ENCODE measurements at places on chromosomes 7 and 10. TPM values are rescaled to one million over a fixed set of nuclear protein-coding genes. Genes with fewer than 3 reads are reported as not detected.

MMP21 gene
- polyA plus RNA-seq, result 0.18 TPM

PHKG1 gene
- 2.1 TPM for polyA plus RNA-seq

OR2A7 gene
- polyA plus RNA-seq, result 3.6 TPM

GRCh38 chr10:44478040-44478439 lies 93.1 kb upstream of the CXCL12 start:
- H3K4me3 ChIP-seq, result no peak overlapping the region
- H3K27me3 ChIP-seq, result no peaks in the 10 kb centered on the region
- no peaks in the 10 kb centered on the region for H3K4me1 ChIP-seq
- H3K36me3 ChIP-seq, result no peaks in the 10 kb centered on the region
- DNase-seq, result no peak
- H3K27ac ChIP-seq, result no peak overlapping the region

- no peaks in the 10 kb centered on the region for H3K27me3 ChIP-seq
- H3K4me3 ChIP-seq, result no peak overlapping the region
- H3K4me1 ChIP-seq, result no peaks in the 10 kb centered on the region
- DNase-seq, result no peak
Measured at GRCh38 chr10:128751284-128751683, 625.1 kb upstream of the MKI67 start.

DNA sequence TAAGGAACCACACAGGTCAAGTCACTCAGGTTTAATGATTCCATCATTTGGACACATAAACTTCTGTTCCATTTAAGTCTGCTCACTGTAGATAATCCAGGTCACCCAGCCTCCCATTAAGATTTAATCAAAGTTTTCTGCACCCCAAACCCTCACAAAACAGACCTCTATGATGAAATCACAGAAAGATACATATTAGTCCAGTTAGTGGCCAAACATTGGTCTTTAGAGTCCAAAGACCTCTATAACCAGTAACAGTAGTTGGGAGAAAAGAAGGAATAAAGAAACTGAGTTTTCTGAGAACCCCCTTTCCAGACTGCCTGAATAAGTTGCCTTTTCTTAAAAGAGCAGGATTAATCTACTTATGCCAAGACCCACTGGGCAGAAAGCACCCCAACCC lies 4.8 kb downstream of the GCC1 start:
- no peak overlapping the region for H3K4me3 ChIP-seq
- peaks cover 23% of the 10 kb centered on the region for H3K4me1 ChIP-seq
- no peaks in the 10 kb centered on the region for H3K27me3 ChIP-seq
- DNase-seq, result no peak
- no peak overlapping the region for H3K27ac ChIP-seq
